WTC11 (cell line): ENCODE measurements at places on chromosomes 2 and 18. TPM values are rescaled to one million over a fixed set of nuclear protein-coding genes. Genes with fewer than 3 reads are reported as not detected.

- no peak overlapping the region for H3K4me3 ChIP-seq
- DNase-seq, result no peak
- peak overlapping the region; percentile 0; the same call in 1 of the 2 replicates for H3K27ac ChIP-seq
- no peaks in the 10 kb centered on the region for H3K27me3 ChIP-seq
- peaks cover 36% of the 10 kb centered on the region for H3K4me1 ChIP-seq
These were observed 93.3 kb downstream of the MAP4K4 start for GRCh38 chr2:101790857-101791256.

DNA sequence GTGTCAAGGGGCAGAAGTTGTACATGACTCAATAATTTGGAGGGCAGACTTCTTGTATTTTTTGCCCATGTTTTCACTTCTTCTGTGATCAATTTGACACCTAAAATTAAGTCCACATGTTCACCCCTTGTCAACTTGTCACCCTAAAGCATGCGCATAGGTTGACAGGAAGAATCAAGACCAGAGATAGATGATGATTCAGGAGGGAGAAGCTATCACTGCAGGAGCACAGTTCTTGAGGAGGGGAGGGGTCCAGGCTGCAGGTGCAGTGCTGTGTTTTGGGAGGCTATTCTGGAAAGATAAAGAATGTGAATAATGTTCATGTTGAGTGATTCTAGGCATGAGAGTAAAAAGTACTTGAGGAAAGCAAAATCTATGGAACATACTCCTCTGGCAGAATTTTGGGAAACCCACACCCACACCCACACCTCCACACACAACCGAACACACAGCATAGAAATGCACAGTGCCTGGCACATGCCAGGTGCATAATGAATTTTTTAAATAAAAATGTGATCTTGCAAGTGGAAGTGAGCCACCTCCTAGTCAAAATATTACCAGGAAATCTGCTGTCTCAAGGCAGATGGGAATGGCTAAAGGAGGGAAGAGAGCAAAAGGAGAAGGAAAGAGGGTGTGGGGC lies 249.2 kb upstream of the MEX3C start:
- no peak overlapping the region for H3K4me3 ChIP-seq
- no peaks in the 10 kb centered on the region for H3K27me3 ChIP-seq
- H3K36me3 ChIP-seq, result no peaks in the 10 kb centered on the region
- H3K27ac ChIP-seq, result no peak overlapping the region; the same call in 1 of the 2 replicates
- H3K4me1 ChIP-seq, result peaks cover 25% of the 10 kb centered on the region
- no peak for DNase-seq

- H3K36me3 ChIP-seq, result no peaks in the 10 kb centered on the region
- no peaks in the 10 kb centered on the region for H3K4me1 ChIP-seq
- H3K27ac ChIP-seq, result no peak overlapping the region
- H3K4me3 ChIP-seq, result no peak overlapping the region
These were observed 36.2 kb downstream of the ASB1 start for GRCh38 chr2:238462782-238463396.

GRCh38 chr18:12742453-12742852 lies 39.6 kb downstream of the PSMG2 start:
- no peak overlapping the region for H3K27ac ChIP-seq
- H3K36me3 ChIP-seq, result no peaks in the 10 kb centered on the region
- no peaks in the 10 kb centered on the region for H3K27me3 ChIP-seq
- no peak for DNase-seq
- H3K4me3 ChIP-seq, result no peak overlapping the region

Gene FBXO15
- 0.96 to 1.9 TPM (median 1.6 TPM) in 3 replicates for total RNA-seq

DNA sequence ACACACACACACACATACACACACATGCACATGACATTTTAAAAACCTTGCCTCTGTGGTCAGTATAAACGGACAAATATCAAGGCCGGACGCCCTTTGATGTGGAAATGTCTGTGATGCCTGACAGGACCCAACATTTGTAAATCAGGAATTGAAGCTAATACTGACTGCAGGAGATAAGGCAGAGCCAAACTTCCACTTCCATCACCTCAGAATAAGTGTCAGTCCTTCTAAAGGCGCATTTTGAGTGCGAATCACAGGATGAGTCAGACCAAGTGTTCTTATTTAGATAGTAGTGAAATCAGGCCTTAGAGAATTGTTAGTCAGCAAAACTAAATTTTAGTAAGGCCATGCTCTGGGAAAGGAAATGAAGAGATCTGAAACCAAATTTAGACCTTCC lies 211.7 kb upstream of the LRATD1 start:
- no peaks in the 10 kb centered on the region; the same call in 1 of the 2 replicates for H3K4me1 ChIP-seq
- H3K27ac ChIP-seq, result no peak overlapping the region
- no peak for DNase-seq
- 0 out of 2 replicates have a peak, but pooled peaks cover under 1% of the 10 kb centered on the region for H3K36me3 ChIP-seq
- no peaks in the 10 kb centered on the region for H3K27me3 ChIP-seq

Gene MYCN
- total RNA-seq, result 68.3 to 77.5 TPM (median 75.3 TPM) in 3 replicates

DNA sequence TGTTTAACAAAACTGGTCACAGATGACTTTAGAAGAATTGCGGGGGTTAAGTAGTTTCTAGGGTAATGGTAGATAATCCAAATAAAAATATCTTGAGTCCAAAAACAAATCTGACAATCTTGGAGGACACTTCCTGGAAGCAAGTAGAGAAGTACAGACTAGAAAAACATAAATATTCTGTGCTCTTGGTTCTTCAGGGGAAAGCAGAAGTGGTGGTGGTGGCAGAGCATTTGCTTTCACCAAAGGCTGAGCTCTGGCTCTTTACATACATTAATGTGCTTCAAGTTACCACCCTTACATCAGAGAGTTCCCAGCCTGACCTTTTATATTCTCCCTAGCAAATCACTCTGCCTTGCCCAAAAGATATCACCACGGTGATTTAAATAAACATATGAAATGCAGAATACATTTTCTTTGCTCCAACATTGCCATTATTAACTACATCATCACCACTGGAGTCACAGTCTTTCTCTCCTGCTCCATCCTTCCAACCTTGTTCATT lies 15.3 kb downstream of the PDE11A start:
- H3K36me3 ChIP-seq, result no peaks in the 10 kb centered on the region
- DNase-seq, result no peak
- no peaks in the 10 kb centered on the region for H3K4me1 ChIP-seq

GRCh38 chr2:196252408-196253115 lies 81.2 kb upstream of the STK17B start:
- no peaks in the 10 kb centered on the region for H3K36me3 ChIP-seq
- H3K4me1 ChIP-seq, result no peaks in the 10 kb centered on the region
- H3K27ac ChIP-seq, result no peak overlapping the region
- no peaks in the 10 kb centered on the region for H3K27me3 ChIP-seq
- no peak overlapping the region for H3K4me3 ChIP-seq
